ENCODE measurements at places on chromosomes 11 and 22.

- DNase-seq, result no peak
Measured at GRCh38 chr11:76228071-76228874, 22.0 kb upstream of the WNT11 start.

- DNase-seq, result no peak
Measured at GRCh38 chr11:128928400-128928799, 14.3 kb downstream of the TP53AIP1 start.

DNA sequence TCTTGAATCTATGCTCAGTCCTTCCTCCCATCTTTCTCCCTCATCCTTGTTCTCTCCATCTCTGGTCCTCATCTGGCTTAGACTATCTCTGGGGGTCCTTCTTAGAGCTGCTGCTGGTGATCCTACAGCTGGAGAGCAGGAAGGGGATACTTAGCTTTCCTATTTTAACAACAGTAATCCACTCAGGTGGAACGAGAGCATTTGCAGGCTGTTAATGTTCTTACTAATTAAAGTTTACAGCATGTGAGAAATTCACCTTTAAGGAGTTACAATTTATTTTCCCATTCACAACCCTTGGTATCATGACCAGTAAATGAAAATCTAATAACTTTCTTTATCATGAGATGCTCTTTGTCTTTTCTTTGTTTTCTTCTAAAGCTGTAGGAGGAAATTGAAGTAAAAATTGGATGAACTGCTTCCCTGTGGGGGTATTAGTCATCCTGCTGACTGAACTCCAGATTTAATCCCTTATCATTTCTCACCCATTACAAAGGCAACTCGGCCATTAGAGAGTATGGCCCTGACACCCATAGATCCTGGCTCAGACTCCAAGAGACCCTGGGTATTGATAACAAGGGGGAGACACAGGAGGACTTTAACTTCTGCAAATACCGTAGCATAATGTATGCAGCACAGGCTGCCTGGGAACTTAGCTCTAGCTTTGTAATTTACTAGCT lies 37.6 kb upstream of the MTNR1B start:
- no peak for DNase-seq

DNA sequence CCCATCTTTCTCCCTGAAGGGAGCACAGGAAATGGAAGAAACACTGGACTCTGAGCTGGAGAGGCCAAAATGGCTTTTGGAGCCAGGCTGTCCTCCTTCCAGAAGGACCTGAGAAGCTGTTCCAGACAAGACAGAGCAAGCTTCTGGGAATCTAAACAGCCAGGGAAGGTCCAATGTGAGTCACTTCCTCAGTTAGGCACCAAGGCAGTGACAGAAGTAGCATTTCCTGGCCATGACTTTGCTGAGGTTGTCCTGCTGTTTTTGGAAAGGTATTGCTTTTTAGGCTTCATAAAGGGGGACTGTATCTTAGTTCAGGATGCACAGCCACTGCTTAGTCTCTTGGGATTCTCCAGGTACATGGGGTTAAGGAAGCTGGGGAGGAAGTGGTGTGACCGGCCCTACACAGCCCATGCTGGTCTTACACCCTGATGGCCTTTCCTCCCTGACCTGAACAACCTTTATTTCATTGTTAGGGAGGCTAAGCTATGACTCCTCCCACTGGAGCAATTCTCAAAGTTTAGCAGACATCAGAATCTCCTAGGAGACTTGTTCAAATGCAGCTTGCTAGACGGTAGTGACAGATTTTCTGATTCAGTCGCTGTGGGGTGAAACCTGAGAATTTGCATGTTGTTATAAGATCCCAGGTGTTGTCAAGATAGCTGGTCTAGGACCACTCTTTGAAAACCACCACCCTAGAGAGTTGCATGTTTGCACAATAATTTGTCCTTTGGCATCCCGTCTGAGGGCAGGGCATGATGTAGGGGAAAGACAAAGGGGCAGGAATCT lies 6.8 kb upstream of the INSC start:
- no peak for DNase-seq

DNA sequence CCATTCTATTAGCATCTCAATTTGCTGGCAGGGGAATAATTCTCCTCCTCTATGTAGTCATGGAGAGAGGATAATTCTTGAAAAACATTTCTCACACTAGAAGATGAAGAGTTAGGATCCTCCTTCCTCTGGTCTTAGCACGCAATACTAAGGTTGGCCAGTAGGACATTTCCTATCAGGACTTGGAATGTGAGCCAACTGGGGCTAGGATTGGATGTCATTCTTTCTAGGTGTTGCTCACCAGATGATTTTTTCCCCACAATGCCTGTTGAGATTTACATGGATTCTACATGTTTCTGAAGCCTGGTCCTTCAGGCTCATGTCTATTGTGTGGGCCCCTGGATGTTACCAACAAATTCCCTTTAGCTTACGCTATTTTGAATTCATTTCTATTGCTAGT lies 28.0 kb downstream of the SLN start:
- DNase-seq, result no peak

DNA sequence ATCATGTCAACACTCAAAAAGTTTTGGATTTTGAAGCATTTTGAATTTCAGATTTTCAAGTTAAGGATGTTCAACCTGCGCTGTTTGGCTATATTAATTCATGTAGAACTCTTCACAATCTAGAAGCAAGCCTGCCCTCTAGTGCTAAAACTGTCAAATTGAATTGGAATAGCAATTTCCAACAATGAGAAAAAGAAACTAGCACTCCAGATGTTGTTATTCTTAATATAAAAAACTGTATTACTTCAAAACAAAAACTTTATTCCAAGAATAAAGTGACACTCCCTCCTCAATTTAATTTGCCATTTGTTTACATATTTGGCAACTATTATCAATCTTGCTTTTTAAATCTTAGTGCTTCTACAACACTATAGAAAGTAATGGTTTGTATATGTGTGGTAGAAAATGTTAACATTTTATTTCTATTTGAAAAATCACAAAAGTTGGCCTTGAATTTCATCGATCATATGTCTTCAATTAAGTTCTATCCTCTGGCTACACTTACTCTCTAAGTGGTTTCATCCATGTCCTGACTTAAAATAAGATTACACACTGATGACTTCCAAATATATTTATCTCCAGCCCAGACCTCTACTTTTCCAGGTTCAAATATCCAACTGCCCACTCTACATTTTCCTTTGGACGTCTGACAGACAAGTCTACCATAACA lies 36.6 kb downstream of the DCUN1D5 start:
- DNase-seq, result no peak

DNA sequence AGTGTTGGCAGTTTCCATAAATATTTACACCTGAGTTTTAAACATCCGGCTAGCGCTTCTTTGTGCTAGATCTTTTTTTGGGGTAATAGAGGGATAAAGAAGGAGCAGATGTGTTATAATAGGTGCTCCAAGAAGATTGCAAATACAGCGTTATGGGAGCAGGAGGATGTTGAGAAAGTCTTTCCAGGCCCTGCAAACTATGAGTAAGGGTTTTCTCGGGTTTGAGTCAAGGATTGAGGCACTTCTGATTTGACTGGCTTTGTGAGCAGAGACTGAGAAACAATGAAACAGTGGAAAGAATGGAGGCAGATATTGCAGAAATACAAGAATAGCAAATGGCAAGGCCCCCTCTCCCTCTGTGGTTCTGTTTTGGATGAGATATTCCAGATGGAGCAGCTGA lies 155.0 kb upstream of the TIMP3 start:
- DNase-seq, result no peak

GRCh38 chr11:115170133-115170815 lies 333.9 kb downstream of the CADM1 start:
- no peak for DNase-seq

DNA sequence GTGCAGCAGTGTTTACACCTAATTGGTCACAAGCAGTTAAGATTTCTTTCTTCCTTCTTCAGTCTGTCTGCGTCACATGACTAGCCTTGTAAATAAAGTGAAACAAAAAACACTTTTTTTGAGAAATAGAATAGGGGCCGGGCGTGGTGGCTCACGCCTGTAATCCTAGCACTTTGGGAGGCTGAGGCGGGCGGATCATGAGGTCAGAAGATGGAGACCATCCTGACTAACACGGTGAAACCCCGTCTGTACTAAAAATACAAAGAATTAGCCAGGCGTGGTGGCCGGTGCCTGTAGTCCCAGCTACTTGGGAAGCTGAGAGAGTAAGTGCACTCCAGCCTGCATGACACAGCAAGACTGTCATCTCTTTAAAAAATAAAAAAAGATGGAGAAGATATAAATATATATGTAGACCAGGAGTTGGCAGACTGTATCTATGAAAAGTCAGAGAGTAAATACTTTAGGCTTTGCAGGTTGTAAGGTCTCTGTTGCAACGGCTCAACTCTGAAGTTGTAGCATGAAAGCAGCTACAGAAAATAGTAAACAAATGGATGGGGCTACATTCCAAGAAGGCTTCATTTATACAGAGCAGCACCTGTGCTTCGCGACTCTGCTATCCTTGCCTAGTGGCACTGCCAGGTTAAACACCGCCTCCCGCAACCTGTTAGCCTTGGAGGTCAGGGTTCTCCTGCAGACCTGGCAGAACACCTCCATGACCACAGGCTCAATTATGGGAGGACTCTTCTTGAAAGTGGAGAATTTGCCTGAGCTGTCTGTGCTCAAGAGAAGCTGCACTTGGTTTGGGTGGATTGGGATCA lies 55.9 kb downstream of the PPP6R2 start:
- DNase-seq, result no peak

DNA sequence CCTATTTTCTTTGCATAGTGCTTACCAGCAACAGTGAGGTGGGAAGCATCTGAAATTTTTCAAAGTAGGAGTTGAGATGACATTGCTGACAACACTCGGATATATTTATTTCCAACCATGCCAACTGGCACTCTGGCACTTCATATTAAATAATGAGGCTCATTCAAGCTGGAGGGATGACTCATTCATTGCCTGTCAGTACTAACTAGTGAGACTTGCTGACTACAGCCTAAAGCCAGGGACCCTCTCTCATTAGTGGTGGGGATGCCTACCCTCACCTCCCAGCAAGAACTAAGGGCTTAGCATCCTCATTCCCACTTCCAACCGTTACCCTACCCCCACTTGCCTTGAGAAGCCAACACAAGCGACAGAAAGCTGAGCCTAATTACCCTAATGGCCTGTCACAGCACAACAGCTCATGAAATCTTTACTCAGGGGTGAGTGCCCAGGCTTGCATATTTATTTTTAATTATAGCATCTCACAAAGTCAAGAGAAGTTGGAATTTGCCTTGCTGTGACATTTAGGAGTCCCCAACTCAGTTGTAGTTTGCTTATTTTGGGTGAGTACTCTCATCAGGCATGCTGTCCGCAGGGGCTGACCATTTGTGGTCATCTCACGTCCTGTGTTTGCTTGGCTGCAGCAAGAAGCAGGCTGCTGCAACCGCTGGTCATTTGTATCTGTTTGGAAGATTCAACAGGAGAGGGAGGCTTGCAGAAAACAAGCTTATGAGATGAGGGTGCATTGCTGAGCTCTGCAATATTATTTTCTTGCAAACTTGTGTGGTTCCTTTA lies 181.6 kb upstream of the POU2AF2 start:
- DNase-seq, result peak; percentile 60

DNA sequence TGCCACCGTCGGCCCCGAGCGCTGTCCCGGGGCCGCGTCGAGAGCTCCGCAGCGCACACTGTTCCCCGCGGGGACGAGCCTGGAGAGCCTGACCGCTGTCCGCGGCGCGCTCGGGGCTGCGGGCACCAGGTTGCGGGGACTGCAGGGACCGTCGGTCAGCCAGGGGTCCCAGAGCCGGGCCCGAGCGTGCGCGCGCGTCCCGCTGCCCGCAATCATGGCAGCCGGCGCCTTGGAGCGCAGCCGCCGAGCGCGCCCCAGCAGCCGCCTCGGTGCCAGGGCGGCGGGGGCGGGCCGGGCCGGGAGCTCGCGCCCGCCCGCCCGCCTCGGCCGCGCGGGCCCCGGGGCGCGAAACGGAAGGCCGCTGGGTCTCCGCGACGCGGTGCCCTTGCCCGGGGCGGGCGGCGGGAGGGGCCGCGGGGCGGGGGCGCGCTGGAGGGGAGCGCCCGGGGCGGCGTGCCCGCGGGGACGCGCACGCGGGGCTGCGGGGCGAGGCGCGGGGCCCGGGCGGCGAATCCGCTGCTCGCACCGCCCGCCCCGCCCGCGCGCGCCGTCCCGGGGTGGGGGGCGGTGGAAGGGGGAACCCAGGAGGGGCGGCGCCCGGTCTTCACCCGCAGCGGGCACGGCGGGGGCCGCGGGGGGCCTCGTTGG lies 79.4 kb upstream of the PPARA start:
- DNase-seq, result no peak

GRCh38 chr11:6625156-6625831 lies 6.1 kb upstream of the TPP1 start:
- DNase-seq, result no peak

DNA sequence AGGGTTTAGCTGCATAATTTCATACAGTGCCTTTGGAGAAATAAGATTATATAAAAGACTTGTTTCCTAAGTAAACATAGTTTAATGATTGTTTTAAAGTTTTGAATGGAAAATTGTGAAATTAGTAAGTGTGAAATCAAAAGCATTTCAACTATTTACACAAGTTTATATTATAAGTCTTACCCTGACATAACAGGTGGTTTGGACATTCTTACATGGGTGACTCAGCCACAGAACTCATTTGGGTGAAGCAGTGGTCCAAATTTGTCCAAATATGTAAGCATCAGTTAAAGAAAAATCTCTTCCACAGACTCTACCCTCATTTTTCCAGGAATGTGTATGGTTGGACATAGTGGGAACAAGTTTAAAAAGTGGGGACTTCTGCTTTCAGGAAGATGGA lies 68.0 kb downstream of the USP47 start:
- DNase-seq, result peak; percentile 35

DNA sequence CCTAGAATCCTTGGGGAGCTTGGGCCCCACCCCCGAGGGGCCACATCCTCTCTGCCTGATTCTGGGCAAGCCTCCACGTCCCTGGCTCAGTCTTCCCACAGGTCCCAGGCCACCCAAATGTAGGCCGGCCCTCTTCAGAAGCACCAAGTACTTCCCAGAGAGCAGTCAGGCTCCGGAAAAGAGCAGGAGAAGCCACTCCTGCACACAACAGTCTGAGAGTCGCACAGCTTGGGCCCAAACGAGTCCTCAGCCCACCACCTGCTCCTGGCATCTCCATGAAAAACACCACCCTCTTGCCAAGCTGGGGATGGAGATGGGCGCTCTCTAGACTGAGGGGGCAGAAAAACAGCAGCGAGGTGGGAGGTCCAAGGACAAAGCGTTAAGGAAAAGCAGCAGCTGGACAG lies 15.4 kb downstream of the EHD1 start:
- DNase-seq, result no peak

DNA sequence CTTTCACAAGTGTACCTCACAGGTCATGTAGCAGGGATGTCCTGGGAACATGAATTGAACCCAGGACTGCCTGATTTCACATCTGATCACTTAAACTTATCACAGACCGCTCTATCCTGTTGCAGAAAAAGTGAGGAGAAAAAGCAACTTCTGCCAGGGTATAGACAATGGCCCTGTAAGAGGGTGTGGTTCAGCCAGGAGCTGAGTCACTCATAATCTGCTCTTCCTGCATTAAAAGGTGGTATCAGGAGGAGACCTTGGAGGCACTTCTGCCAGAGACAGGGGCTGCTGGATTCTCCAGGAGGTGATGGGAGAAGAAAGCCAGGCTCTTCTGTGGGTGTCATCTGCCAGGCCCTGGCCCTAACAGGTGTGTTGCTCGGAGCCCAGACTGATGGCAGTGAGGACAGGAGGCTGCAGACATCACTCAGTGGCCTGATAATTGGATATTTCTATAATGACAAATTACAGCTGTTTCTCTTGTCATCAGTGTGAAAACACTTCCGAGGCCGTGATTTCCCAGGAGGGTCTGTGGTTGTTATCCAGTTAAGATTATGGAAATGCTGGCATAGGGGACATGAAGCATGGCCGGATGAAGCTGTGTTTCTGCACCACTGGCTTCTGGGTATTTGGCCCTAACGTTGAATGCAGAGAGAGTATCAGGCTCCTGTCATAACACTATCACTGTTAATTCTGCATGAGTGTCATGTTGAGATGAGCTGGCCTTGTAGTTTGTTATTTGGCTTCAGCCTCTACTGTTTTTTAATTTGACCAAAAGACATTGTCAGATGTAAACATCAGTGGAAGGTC lies 125.1 kb upstream of the ZBED5 start:
- DNase-seq, result no peak

Data from BJ (cell line).